ENCODE measurements at places on chromosomes 5 and 9. TPM values are rescaled to one million over a fixed set of nuclear protein-coding genes. Genes with fewer than 3 reads are reported as not detected.

DRD1 gene
- total RNA-seq, result not detected

UBAC1 gene
- total RNA-seq, result 42.4 TPM

AK8 gene
- total RNA-seq, result 0.27 TPM

PCDHGB7 gene
- 4.5 TPM for total RNA-seq

GLRA1 gene
- total RNA-seq, result not detected

GARIN3 gene
- not detected for total RNA-seq

HSD17B3 gene
- not detected for total RNA-seq

COL23A1 gene
- not detected for total RNA-seq

ADCY2 gene
- not detected for total RNA-seq

SH2D3C gene
- 45.7 TPM for total RNA-seq

CACNA1B gene
- total RNA-seq, result not detected

C9orf153 gene
- total RNA-seq, result 0.27 TPM

LRRC70 gene
- total RNA-seq, result 1.3 TPM

SLC22A4 gene
- total RNA-seq, result not detected

LEAP2 gene
- total RNA-seq, result 5.4 TPM

All from OCI-LY7 (cell line).